ENCODE measurements at places on chromosomes 6 and 20. TPM values are rescaled to one million over a fixed set of nuclear protein-coding genes. Genes with fewer than 3 reads are reported as not detected.

GRCh38 chr6:37488476-37488875 lies 11.2 kb downstream of the CCDC167 start:
- H3K4me1 ChIP-seq, result no peaks in the 10 kb centered on the region
- H3K4me3 ChIP-seq, result no peak overlapping the region
- no peak for DNase-seq
- H3K36me3 ChIP-seq, result peaks cover 4% of the 10 kb centered on the region

- H3K27ac ChIP-seq, result no peak overlapping the region
- no peak overlapping the region for H3K4me3 ChIP-seq
- H3K4me1 ChIP-seq, result no peaks in the 10 kb centered on the region
- no peaks in the 10 kb centered on the region for H3K36me3 ChIP-seq
- no peak for DNase-seq
Observed at GRCh38 chr6:151914484-151914883, 107.0 kb downstream of the ESR1 start.

LTB gene
- 6.2 TPM for total RNA-seq

GRCh38 chr20:6732001-6732447 lies 35.5 kb upstream of the BMP2 start:
- peak; percentile 66 for DNase-seq
- no peaks in the 10 kb centered on the region for H3K27me3 ChIP-seq
- H3K27ac ChIP-seq, result peak overlapping the region; percentile 53
- no peaks in the 10 kb centered on the region for H3K36me3 ChIP-seq

- no peak overlapping the region for H3K27ac ChIP-seq
- no peaks in the 10 kb centered on the region for H3K36me3 ChIP-seq
- no peak for DNase-seq
- peaks cover 2% of the 10 kb centered on the region for H3K4me1 ChIP-seq
Observed at GRCh38 chr20:25364180-25364788, 26.4 kb downstream of the ABHD12 start.

DNA sequence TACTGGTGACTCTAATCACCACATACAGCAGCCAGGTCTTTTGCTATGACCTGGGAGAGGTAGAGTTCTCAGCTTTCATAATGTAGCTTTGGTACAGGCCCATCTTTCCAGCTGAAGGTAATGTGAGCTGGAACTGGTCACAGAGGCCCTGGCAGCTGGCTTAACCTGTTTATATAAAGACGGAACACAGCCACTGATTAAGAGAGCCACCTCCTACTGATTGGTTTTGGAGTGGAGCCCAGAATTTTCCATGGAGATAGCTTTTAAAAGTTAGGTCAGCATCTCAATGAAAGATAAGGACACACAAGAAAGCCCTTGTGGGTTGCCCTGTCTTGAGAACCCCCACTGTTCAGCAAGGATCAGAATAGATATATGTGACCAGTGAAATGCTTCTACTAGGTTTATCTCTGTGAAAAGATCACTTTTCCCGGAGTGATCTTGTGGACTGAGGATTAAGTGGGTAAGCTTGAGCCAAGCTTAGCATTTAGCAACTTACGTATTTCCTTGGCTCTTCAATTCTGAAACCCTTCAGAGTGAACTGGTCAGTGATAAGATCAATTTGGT lies 213.7 kb upstream of the CITED2 start:
- H3K27me3 ChIP-seq, result no peaks in the 10 kb centered on the region
- H3K27ac ChIP-seq, result peak overlapping the region; percentile 67
- no peaks in the 10 kb centered on the region for H3K36me3 ChIP-seq
- no peak for DNase-seq
- no peak overlapping the region for H3K4me3 ChIP-seq
- peaks cover 17% of the 10 kb centered on the region for H3K4me1 ChIP-seq

DNA sequence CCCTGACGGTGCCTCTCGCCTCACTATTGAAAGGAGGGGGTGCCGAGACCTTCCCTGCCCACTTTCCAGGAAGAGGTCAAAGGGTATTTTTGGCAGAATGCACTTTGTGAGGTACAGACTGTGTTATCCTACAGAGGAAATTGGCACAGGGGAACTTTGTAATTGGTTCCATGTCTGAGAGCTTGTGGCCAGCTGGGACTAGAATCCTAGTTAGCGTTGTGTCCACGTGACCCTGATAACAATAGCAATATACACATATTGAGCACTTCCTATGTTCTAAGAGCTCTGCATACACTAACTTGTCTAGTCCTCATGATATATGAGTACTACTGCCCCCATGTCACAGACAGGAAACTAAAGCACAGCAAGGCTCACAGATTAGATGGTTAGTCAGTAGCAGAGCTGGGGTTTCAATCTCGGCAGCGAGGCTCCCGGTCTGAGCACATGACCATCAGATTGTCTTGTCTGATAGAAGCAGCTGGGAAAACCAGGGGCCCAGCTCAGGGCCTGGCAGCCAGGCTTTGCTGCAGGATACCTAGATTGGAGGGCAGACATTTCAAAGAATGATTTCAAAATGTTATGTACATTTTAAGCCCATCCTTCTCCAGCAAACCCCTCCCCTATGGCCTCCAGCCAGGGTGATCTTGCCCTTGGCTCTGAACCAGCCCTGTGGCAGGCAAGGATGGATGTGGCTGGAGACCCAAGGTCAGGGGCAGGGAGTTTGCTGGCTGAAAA lies 1.4 kb downstream of the MAPK13 start:
- peaks cover 37% of the 10 kb centered on the region for H3K4me1 ChIP-seq
- H3K4me3 ChIP-seq, result peak overlapping the region; percentile 59
- H3K36me3 ChIP-seq, result peaks cover 9% of the 10 kb centered on the region
- H3K27me3 ChIP-seq, result no peaks in the 10 kb centered on the region

- H3K27me3 ChIP-seq, result no peaks in the 10 kb centered on the region
- H3K4me3 ChIP-seq, result no peak overlapping the region
- no peaks in the 10 kb centered on the region for H3K4me1 ChIP-seq
- H3K36me3 ChIP-seq, result no peaks in the 10 kb centered on the region
- no peak overlapping the region for H3K27ac ChIP-seq
Observed at GRCh38 chr6:37109714-37110499, 60.0 kb upstream of the PIM1 start.

PI16 gene
- total RNA-seq, result 3.4 TPM

All from upper lobe of right lung (tissue), 1 donor.